Panc1 (cell line): ENCODE measurements at places on chromosomes 1 and 21.

DNA sequence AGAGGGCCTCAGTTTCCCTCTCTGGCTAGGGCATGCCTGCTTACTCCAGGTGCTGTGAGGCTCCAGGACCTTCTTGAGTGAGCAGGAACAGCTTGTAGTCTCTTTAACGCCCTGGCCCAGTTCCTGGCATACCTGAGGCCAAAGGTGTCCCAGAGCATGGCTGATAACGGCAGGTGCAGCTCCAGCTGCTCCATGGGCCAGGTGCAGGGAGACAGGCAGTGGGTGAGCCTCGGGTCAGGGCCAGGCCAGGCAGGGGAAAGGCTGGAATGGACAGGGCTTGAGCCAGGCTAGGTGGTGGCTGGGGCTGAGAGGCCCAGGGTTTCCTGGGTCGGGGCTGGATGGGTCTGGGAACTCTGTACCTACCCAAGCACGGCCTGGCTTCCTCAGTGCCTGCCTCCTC is 18.3 kb downstream of the EDN2 start:
- no peaks in the 10 kb centered on the region for H3K27me3 ChIP-seq
- no peak overlapping the region for H3K27ac ChIP-seq
- H3K36me3 ChIP-seq: no peaks in the 10 kb centered on the region
- H3K4me1 ChIP-seq: no peaks in the 10 kb centered on the region
- no peak overlapping the region for H3K4me3 ChIP-seq

DNA sequence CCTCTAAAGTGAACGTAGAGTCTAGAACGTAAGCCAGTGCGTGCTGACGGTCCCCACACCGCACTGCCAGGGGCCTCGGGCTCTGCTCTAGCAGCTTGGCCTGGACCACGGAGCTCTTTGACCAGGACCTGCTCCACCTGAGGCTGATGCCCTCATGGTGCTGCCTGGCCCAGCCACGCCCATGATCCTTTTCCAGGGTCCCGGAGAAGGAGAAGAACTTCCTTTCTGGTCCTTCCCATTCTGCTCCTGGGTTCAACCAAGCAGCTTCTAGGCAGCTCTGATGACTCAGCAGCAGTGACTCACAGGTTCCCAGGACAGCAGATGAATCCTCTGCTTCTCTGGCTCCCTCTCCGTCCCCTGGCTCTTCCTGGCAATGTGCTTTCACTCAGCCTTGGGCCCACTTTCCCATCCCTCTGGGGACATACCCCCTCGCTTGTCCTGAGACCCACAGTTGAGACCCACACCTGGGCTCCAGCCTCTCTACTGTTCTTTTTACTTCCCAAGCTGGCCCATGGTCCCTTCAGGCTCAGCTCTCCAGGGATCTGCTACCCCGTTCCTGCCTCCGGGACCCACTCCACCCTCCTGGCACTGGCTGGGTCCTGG is 246.3 kb upstream of the RAB4A start:
- peak; percentile 8 for DNase-seq
- H3K36me3 ChIP-seq: no peaks in the 10 kb centered on the region
- H3K4me1 ChIP-seq: no peaks in the 10 kb centered on the region
- H3K27ac ChIP-seq: no peak overlapping the region

DNA sequence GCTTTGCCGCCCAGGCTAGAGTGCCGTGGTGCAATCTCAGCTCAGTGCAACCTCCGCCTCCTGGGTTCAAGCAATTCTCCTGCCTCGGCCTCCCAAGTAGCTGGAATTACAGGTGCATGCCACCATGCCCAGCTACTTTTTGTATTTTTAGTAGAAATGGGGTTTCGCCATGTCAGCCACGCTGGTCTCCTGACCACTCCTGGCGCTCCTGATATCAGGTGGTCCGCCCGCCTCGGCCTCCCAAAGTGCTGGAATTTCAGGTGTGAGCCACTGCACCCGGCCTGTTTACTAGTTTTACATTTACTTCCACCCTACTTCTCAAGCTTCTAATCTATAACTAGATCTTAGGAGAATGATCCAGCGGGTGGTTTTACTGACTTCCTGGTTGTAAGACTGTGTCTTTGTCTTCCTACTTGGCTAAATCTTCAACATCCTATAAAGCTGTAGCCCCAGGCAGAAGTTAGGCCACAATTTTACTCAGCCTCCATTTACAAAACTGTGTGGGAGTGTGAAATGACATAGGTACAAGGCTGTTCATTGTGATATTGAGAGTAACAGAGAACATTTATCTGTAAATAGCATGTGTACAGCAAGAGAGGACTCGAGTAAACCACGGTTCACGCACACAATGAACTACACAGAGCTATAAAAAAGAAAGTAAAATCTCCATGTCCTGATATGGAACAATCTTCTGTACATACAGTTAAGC is 9.6 kb upstream of the POU2F1 start:
- H3K36me3 ChIP-seq: no peaks in the 10 kb centered on the region
- no peaks in the 10 kb centered on the region for H3K4me1 ChIP-seq
- no peak overlapping the region for H3K4me3 ChIP-seq
- no peaks in the 10 kb centered on the region for H3K27me3 ChIP-seq

- no peak overlapping the region for H3K27ac ChIP-seq
- no peaks in the 10 kb centered on the region for H3K27me3 ChIP-seq
- DNase-seq: no peak
These were observed 289.6 kb upstream of the DAB1 start for GRCh38 chr1:57713501-57713900.

DNA sequence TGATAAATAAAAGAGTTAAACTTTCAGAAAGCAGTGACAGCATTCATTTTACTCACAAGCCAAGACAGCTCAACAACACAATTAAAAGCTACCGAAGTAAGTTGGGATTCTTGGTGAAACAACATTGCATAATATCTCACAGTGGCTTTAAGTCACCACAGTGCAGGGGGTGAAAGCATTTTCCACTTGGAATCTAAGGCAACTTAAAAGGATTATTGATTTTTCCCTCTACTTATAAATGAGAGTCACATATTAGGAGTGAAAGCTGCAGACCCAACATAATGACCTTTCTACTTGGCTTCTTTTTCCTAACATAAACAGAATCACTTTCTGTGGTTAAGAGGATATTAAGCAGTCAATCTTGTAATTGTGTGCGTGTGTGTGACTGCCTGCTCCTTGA is 536.6 kb upstream of the CXADR start:
- no peak overlapping the region for H3K27ac ChIP-seq
- H3K27me3 ChIP-seq: no peaks in the 10 kb centered on the region
- no peaks in the 10 kb centered on the region for H3K36me3 ChIP-seq
- DNase-seq: no peak

GRCh38 chr1:215397106-215397505 is 170.0 kb upstream of the KCTD3 start:
- no peaks in the 10 kb centered on the region for H3K36me3 ChIP-seq
- no peak for DNase-seq
- no peak overlapping the region for H3K4me3 ChIP-seq

- no peaks in the 10 kb centered on the region for H3K27me3 ChIP-seq
- no peaks in the 10 kb centered on the region for H3K36me3 ChIP-seq
- H3K27ac ChIP-seq: no peak overlapping the region
- no peak overlapping the region for H3K4me3 ChIP-seq
These were observed 513.0 kb downstream of the PTPRU start for GRCh38 chr1:29749024-29749945.

DNA sequence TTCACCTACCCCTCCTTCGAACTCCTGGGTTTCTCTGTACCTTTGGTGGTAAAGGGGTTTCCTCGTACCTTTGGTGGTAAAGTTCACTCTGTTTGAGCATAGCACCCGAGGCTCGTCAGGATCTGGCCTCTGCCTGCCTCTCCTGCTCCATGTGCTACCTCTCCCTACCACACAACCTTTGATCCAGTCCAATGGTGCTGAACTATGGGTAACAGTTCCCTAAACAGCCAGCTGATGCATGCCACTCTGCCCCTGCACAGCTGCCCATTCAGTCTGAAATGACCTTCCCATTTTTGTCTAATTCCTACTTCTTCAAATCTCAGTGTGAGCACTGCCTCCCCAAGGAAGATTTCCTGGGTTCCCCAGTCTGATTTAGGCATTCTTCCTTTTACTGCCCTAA is 14.0 kb downstream of the OVAAL start:
- H3K36me3 ChIP-seq: no peaks in the 10 kb centered on the region
- H3K27me3 ChIP-seq: no peaks in the 10 kb centered on the region; the same call in 1 of the 2 replicates
- no peak overlapping the region for H3K4me3 ChIP-seq

GRCh38 chr1:194535369-194535768 is 1349.0 kb upstream of the B3GALT2 start:
- no peaks in the 10 kb centered on the region for H3K27me3 ChIP-seq
- DNase-seq: no peak
- no peaks in the 10 kb centered on the region for H3K4me1 ChIP-seq
- H3K4me3 ChIP-seq: no peak overlapping the region
- no peaks in the 10 kb centered on the region for H3K36me3 ChIP-seq

DNA sequence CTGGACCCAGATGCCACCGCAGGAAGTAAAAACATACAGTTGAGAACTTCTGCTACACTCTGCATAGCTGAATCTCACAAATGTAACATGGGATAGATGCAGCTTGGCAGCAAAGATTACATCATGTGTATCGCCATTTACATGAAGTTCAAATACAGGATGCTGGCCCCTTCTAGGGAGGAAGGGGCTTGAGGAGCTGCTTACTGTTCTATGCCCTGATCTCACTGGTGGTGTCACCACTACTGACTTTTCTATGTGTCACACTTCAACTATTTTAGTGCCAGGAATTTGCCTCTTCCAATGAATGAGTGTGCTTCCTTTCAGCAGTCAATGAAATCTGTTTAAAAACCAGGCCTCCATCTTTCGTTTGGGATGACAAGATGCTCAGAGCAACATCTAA is 31.1 kb downstream of the MRAP start:
- peaks cover 24% of the 10 kb centered on the region for H3K36me3 ChIP-seq
- H3K27ac ChIP-seq: no peak overlapping the region
- no peak for DNase-seq
- no peaks in the 10 kb centered on the region for H3K4me1 ChIP-seq

- H3K36me3 ChIP-seq: peaks cover 3% of the 10 kb centered on the region
- DNase-seq: no peak
- no peak overlapping the region for H3K27ac ChIP-seq
- H3K4me1 ChIP-seq: no peaks in the 10 kb centered on the region
- H3K27me3 ChIP-seq: no peaks in the 10 kb centered on the region
- H3K4me3 ChIP-seq: no peak overlapping the region
These were observed 36.3 kb downstream of the GLMN start for GRCh38 chr1:92262516-92262915.

DNA sequence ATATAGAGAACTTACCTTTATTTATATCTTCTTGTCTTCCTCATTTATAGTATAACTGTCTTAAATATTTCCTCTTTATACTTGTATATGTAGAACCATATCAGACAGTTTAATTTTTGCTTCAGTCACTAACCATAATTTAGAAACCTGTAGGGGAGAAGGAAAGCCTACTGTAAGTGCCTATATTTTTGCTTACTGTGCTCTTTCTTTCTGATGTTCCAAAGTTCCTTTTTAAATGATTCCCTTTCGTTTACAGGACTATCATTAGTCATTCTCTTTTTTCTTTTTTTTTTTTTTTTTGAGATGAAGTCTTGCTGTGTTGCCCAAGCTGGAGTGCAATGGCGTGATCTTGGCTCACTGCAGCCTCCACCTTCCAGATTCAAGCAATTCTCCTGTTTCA is 109.7 kb downstream of the CENPF start:
- H3K27ac ChIP-seq: no peak overlapping the region
- no peaks in the 10 kb centered on the region for H3K4me1 ChIP-seq
- H3K27me3 ChIP-seq: no peaks in the 10 kb centered on the region; the same call in 1 of the 2 replicates
- DNase-seq: no peak
- no peaks in the 10 kb centered on the region for H3K36me3 ChIP-seq
- H3K4me3 ChIP-seq: no peak overlapping the region

DNA sequence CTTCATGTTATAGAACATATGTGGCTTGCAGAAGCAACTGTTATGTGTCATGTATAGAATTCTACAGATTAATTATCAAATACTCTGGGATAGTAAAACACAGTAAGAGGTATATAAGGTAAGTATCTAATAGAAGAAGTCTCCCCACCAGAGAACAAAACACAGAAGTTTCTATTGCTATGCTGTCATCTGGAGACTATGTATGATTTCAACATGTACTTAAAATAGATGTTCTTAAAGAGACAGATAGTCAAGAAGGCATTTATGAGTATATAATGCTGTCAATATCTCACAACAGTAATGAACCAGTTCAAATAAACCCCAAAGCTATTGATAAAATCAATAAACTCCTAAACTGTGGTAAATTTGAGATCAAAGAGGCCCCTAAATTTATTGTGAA is 8.1 kb upstream of the ADCY10 start:
- DNase-seq: no peak
- H3K4me1 ChIP-seq: peaks cover 15% of the 10 kb centered on the region
- H3K27ac ChIP-seq: no peak overlapping the region
- no peaks in the 10 kb centered on the region; the same call in 1 of the 2 replicates for H3K36me3 ChIP-seq
- no peak overlapping the region for H3K4me3 ChIP-seq

DNA sequence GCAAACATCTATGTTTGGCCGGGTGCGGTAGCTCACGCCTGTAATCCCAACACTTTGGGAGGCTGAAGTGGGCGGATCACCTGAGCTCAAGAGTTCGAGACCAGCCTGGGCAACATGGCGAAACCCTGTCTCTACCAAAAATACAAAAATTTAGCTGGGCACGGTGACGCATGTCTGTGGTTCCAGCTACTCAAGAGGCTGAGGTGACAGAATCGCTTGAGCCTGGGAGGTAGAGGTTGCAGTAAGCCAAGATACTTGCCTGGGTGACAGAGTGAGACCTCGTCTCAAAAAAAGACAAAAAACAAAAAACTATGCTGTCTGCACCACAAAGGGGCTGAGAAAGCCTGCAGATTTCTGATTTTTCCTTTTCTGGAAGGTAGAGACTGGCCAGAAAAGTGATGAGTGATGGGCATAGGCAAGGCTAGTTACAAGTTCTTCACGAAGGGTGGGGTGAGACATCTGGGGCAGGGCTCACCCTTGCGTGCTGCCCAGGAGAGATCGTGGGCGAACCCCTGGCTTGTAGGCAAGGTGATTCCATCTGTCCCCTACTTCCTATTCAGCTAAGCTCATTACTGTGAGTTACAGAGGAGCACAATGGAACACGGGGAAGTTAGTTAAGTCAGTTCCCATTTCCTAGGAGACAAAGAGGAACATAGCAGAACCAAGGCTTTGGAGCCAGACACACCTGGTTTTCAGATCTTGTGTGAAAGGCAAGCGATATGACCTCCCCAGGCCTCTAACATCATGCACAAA is 3.2 kb downstream of the SLC2A1 start:
- peaks cover 6% of the 10 kb centered on the region; the same call in 1 of the 2 replicates for H3K36me3 ChIP-seq
- H3K27ac ChIP-seq: no peak overlapping the region

GRCh38 chr1:17447501-17447992 is 8.1 kb upstream of the RCC2 start:
- no peaks in the 10 kb centered on the region for H3K27me3 ChIP-seq
- H3K4me1 ChIP-seq: peaks cover 4% of the 10 kb centered on the region; the same call in 1 of the 2 replicates
- H3K36me3 ChIP-seq: no peaks in the 10 kb centered on the region
- H3K4me3 ChIP-seq: no peak overlapping the region

GRCh38 chr1:68516066-68516465 is 19.2 kb upstream of the DEPDC1 start:
- no peak overlapping the region for H3K4me3 ChIP-seq
- H3K4me1 ChIP-seq: no peaks in the 10 kb centered on the region
- no peaks in the 10 kb centered on the region; the same call in 1 of the 2 replicates for H3K27me3 ChIP-seq
- H3K27ac ChIP-seq: no peak overlapping the region
- DNase-seq: no peak
- no peaks in the 10 kb centered on the region for H3K36me3 ChIP-seq

DNA sequence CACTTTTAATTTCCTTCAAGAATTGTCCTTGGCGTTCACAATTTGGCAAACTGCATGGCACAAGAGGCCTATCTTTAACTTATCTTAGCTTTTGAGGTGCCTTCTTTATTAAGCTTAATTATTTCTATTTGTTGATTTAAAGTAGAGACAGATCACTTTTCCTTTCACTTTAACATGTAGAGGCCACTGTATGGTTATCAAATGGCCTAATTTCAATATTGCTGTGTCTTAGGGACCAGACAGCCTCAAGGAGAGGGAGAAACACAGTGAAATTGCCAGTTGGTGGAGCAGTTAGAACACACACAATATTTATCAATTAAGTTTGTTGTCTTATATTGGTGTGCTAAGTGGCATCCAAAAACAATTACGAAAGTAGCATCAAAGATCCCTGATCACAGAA is 1013.9 kb downstream of the KCNT2 start:
- no peak for DNase-seq
- H3K4me1 ChIP-seq: no peaks in the 10 kb centered on the region; the same call in 1 of the 2 replicates
- no peak overlapping the region for H3K27ac ChIP-seq
